AG20443 (cell line): ENCODE measurements at places on chromosomes 1 and 21.

DNA sequence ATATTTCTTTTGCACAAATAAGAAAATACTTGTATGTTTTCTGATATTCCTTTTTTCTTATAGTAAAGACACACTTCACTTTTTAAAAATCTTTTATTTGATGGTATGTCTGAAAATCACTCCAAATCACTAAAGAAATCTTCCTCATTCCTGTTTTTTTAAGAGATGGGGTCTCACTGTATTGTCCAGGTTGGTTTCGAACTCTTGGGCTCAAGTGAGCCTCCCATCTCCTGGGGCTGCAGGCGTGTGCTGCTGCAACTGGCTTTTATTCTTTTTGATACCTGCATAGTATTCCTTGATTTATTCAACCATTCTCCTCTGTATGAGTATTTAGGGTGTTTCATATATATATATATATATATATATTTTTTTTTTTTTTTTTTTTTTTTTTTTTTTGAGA lies 88.1 kb downstream of the OSBPL9 start:
- DNase-seq: no peak

GRCh38 chr1:61631436-61631835 lies 93.5 kb downstream of the TM2D1 start:
- DNase-seq: no peak

DNA sequence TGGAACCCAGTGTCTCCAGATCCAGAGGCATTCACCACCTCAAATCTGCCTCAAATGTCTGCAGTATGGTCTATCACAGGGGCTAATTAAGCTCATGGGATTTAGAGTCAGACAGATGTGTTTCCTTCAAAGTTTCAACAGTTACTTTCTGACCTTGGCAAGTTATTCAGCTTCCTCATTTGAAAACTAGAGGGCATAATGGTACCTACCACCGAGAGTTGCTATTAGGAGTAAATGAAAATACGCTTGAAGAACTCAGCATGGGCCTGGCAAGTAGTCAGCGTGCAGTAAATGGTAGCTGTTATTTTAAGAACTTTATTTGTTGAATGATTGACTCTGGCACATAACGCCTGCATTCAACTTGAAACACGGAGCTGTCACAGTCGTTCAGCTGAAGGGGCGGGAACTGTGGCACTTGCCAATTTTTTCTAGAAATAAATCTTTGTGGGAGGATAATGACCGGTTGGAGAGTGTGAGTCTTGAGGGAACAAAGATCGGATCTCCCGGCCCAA lies 1.2 kb upstream of the CAP1 start:
- no peak for DNase-seq

DNA sequence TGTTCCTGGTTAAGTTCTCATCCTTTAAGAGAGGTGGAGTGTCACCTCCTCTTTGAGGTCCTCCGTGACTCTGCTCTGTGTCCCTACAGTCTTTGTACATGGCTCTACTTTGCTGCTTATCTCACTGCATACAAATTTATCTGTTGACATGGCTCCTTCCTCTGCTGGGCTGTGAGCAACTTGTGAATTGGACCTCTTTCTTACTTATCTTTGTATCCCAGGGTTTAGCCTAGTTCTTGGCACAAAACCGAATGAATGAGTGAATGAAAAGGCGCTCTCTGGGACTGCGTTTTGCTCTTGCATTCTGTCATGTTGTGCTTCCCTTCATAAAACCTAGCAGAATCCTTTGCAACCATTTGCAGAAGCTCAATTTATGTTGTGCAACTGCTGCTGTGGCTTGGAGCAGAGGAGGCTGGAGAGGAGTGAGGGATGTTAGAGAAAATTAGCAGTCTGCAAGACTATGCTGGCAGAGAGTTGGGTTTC lies 12.4 kb downstream of the SLC26A9 start:
- no peak for DNase-seq

DNA sequence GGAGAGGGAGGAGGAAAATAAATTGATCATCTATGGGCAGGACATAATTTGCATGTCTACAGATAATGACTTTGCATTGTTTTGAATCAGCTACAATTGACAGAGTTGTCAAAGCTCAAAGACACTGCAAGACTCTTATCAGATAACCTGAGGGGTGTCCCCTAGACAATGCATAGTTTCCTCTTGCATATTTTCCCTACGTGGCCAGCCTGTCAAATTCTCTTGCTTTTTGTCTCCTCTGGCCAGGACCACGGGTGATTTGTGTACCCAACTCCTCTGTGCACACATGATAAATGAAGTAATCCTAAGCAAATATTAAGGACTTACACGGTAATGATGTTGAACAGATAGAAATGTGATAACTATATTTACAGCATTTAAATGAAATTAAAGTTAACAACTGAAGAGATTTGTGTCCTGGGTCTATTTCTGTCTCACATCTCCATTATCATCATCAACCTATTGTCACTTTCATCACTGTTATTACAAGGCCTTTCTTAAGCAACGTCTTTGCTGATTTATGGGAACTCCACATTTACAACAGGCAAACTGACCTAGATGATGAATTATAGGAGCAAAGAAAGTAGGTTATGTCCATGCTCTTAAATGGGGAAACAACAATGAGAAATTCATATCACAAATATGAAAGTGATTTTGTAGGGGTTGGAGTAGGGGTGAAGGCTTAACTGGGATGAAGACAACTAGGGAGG lies 18.8 kb downstream of the BATF3 start:
- no peak for DNase-seq

DNA sequence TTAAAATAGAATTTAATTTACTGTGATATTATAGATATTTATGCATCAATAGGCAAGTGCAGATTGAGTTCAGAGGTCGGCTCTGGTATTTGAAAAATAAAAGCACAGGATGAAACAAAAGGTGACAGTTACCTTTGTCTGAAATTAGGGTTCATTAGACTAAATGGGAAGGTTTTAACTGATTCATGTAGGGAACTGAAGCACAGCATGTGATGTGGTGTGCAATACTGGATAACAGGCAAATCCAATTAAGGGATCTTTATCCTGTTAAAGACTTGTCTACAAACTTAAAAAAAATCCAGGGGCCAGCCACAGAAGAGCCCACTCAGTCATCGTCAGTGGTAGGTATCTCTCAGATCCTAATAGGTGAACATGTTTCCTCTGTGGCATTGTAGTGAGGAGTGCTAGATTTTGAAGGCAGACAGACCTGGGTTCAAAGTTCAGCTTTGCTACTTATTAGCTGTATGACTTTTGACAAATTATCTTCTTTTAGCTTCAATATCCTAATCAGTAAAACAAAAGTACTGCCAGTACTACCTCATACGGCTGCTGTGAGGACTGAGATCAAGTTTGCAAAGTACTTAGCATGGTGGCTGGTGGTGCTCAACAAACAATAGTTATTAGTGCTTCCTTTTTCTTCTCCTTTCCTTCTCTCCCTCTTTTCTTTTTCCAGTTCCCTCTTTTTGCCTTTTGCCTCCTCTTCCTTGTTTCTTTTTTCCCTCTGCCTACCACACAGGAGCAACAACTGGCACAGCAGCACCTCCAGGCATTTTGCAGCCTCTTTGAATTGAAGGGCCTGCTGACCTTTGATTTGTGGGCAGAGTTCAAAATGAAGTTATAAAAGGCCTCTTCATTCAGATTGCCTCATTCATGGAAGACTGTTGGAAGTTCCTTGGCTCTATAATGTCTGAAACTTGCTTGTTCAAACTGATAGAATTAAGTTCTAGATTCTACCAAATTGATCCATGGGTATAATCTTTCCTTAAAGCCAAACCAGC lies 44.9 kb upstream of the FOXD3 start:
- DNase-seq: no peak

DNA sequence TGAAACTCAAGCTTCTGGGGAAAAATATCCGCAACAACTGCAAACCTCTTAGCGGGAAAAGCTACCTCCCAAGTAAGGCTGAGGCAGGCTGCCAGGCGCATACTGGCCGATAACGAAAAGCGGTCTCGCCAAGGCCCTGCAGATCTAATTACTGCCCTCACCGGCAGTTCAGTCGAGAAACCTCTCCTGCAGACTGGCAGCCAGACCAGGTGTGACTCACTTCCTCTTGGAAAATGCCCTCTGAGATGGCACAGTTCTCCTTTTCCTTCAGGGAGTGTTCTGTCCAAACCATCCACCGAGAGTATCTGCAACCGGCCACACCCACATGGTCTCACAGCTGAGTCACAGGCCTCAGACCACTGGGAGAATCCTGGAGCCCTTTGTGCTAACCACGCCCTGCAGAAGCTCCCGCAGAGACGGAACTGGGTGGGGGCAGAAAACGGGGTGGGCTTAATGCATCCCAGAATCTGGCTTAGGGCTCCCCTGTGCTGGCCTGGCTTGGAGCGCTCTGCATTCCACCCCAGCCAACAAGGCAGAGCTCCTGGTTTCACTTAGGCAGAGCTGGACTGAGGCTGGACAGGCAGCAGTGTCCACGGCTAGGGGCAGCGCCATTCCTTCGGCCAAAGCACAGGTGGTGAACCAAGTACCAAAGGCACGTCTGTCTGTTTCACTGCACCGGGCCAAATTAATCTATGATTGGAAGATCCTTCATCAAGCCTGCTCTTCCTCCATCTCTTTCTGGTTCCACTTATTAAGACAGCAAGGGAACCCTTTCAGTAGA lies 1.2 kb downstream of the S100A10 start:
- DNase-seq: peak; percentile 82

GRCh38 chr1:172344444-172344843 lies 76.0 kb upstream of the C1orf105 start:
- no peak for DNase-seq

DNA sequence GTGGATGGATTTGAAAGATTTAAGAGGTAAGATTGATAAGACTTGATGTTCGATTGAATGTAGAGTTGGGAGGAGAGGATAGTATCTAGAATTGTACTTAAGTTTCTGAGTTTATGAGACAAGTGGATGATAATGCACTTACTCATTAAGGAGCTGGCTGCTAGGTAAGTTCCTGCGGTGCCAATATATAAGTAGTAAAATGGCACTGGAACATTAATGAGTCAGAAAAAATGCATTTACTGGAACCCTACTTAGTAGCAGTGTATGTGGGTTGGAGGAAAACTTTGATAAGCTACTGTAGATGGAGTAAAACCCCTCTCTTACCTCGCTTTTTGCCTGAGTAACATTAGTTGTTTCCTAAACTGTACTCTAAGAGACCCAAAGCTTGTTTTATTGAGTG lies 68.2 kb downstream of the ZFYVE9 start:
- no peak for DNase-seq

GRCh38 chr1:172090511-172090817 lies 249.2 kb downstream of the DNM3 start:
- DNase-seq: no peak

- peak; percentile 36 for DNase-seq
Observed at GRCh38 chr1:153578490-153578889, 12.8 kb upstream of the S100A2 start.

DNA sequence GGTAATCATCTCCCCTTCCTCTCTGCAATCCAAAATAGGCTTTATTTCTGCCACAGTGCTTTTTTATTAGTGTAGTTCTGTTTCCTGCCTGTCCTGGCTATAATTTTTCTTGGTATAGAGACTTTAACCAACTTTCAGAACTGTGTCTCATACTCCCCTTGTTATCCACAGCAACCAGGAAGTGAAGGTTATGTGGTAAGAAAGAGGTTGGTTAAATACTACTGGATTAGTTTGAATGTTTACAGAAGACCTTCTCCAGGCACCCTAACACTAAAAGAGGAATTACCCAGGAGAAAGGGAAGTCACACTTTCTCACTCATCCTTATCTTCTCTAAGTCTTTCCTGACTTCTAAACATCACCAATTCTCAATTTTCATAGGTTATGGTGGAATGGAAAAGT lies 17.8 kb upstream of the TNFSF4 start:
- DNase-seq: no peak

DNA sequence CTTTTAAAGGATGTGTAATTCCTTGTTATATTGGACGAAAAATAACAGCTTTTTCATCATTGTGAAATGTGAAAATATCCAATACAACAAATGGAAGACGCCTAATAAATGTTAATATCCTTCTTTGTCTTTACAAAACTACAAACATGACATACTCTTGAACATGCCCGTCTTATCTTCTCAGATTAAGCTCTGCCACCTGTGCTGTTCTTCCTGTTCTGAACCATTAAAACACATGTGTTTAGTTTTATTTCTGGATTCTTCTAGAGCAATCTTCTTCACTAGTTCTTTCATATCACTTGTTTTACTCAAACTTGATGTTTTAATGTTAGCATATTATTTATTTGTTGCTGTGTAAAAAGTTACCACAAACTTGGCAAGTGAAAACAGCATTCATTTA lies 147.0 kb downstream of the CLEC20A start:
- no peak for DNase-seq

DNA sequence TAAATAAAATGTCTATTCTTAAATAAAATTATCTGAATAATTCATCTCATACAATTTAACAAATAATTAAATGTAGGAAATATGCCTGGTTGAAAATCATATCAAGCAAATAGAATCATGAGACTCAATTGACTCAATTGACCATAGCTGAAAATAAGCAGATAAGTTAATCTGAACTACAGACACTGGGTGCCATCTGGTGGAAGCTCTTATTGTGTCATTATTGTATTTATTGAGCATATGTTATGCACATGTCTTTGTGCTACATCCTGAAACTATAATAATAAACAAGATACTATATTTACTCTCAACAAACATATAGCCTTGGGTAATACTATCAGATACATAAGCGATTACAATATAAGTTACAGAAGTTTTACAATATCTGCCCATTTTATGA lies 41.0 kb downstream of the BRINP3 start:
- DNase-seq: no peak

GRCh38 chr1:111211921-111212320 lies 11.5 kb upstream of the DENND2D start:
- DNase-seq: no peak

DNA sequence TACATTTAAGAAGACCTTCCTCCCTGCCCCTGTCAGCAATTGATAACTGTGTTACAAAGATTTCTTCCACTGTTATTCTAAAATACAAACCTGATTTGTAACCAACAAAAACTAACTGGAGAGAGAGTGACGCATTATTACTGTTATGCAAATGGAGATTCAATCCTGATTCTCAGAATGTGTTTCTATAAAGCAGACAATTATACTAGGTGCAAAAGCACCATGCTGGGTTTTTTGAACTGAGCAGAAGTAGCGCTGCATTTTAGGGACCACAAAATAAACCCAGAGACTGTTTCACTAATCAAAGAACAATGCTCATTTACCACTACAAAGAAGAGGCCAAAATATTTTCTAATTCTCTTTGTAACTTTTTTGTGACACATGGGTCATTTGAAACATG lies 13.6 kb upstream of the GBP6 start:
- no peak for DNase-seq

DNA sequence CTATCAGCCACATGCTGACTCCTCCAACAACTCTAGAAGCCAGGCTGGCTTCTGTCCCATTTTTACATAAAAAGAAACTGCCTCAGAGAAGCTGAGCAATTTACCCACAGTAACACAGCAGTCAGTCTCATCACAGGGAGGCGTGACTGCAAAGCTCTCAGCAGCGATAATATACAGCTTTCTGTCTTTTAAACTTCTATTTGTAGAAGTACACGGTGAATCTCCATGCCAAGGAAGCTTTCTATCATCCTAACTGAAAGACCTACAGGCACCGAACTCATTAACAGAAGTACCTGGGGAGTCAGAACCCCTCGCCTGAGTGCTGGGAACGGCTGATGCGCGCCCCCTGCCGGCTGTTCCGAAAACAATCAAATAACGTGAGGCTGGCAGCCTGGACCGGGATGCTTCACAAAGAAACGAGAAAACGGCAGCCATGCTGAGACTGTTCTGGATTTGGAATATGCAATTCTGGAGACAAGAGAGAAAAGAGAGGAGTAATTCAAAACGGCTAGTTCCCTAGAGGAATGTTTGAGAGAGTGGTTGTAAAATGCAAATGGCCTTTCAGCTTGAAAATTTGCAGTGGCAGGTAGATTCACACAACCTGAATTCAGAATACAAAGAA lies 43.5 kb upstream of the RAB4A start:
- peak; percentile 84 for DNase-seq
